Forelimb muscle (tissue), 1 donor: ENCODE measurements at places on chromosomes 12 and 14. TPM values are rescaled to one million over a fixed set of nuclear protein-coding genes. Genes with fewer than 3 reads are reported as not detected.

DNA sequence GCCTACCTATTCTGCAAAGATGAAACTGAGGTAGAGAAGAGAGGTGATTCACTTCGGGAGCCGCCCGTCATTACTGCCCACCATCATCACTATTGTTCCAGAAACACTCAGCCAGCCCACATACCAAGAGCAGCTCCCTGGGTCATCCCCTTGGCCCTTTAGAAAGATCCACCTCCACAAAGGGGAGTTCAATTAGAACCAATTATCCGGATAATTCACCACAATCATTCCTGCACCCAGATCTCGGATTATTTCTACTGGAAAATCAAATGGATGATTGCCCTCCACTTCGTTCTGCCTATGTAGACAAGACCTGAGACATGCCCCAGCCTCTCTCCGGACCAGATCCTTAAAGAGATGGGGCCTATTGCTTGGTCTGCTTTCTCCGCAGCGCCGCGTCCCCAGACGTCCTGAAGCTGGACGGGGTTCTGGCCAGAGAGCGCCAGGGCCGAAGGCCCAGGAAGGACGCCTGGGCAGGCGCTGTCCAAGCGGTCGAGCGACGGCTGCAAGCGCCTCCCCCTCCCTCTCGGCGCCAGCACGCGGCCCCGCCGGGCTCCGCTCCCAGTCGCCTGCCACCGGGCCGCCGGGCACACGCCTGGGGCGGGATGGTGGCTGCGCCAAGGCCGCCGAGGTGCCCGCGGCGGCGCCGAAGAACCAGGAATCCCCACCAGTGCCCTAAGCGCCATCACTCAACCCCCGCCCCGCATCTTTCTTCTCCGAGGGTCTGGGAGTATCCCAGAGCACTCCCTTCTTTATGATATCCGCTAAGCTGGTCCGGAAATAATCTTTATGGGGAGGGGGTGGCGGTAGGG is 1.3 kb upstream of the ASCL1 start:
- no peak for DNase-seq

- no peak for DNase-seq
Observed at GRCh38 chr12:21600196-21600595, 4.5 kb downstream of the GYS2 start.

DNA sequence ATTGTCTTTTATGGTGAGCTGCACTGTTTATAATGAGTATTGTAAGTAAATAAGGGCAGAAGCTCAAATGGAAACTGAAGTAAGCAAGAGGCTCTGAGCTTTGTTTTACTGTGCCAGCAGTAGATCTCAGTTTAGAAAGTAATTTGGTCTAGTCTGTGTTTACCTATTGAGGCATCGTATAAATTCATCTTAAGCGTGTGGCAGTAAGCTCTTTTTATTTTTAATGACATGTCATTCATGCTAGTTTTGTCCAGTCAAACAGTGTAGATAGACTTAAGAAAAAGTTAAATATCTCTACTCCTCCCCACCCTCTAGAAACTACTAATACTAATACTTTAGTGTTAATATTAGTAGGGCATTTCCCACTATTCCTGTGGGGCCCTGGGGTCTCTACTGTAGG is 2.0 kb downstream of the ANO6 start:
- no peak for DNase-seq

GRCh38 chr12:49923035-49923644 is 19.4 kb upstream of the FAIM2 start:
- no peak for DNase-seq

GRCh38 chr14:91230397-91231035 is 14.0 kb downstream of the GPR68 start:
- DNase-seq, result no peak

GRCh38 chr12:103586132-103586531 is 941 bp upstream of the STAB2 start:
- no peak for DNase-seq

GRCh38 chr12:98591209-98591608 is 2.3 kb upstream of the SLC25A3 start:
- no peak for DNase-seq

GRCh38 chr14:54475187-54475899 is 13.4 kb downstream of the GMFB start:
- DNase-seq, result no peak

DNA sequence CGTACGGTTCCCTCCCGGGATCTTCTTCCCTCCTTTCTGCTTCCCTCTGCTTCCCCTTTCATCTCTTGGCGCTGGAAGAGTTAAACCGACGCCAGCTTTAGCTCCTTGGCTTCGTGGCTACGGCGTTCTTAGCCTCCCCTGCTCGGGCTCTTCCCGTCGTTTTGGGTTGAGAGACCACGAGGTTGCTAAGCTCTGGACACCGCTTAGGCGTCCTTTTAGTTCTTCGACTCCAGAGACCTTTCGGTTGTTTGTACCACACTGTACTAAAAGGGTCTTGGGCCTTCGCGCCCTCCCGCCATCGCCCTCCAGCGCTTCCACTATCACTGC is 545 bp downstream of the CPSF2 start:
- no peak for DNase-seq

DNA sequence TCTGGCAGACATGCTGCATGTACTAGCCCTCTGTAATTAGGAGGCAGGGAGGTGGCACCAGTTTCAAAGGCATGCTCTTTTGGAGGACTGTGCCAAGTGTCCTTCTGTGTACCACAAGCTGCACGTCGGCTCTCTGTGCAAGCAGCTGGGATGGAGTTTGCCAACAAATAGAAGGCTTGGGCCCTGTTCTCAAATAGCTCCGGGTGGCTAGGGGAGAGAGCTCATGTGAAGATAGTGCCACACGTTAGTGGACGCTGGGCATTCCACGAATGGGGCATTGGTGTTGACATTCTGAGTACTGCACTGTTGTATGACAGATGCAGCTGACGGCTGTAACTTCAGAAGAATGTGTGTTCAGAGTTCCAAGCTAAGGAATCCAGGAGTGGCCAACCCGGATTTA is 4.4 kb downstream of the AACS start:
- no peak for DNase-seq

GRCh38 chr12:132074216-132074615 is 69.9 kb downstream of the DDX51 start:
- DNase-seq, result no peak

The KRT8 gene
- 3.2 TPM for polyA plus RNA-seq

The TAS2R9 gene
- polyA plus RNA-seq, result not detected

The FBXO21 gene
- polyA plus RNA-seq, result 24.9 TPM

The ARMH4 gene
- polyA plus RNA-seq, result 6.8 TPM

The PGF gene
- polyA plus RNA-seq, result 43.2 TPM

The C12orf50 gene
- polyA plus RNA-seq, result 0.34 TPM
